Right cardiac atrium (tissue), 5 donors: ENCODE measurements at places on chromosomes 13 and 19. TPM values are rescaled to one million over a fixed set of nuclear protein-coding genes. Genes with fewer than 3 reads are reported as not detected.

GRCh38 chr13:114132419-114133121 lies at the start of gene RASA3:
Gene RASA3, minus strand, starts transcription at chr13:114132623. Its CDS starts 134 bp downstream, at chr13:114132489.
- DNase-seq, result peak; percentile 94

- DNase-seq, result no peak
Observed at GRCh38 chr13:51921790-51922740, 60.3 kb downstream of the CCDC70 start.

DNA sequence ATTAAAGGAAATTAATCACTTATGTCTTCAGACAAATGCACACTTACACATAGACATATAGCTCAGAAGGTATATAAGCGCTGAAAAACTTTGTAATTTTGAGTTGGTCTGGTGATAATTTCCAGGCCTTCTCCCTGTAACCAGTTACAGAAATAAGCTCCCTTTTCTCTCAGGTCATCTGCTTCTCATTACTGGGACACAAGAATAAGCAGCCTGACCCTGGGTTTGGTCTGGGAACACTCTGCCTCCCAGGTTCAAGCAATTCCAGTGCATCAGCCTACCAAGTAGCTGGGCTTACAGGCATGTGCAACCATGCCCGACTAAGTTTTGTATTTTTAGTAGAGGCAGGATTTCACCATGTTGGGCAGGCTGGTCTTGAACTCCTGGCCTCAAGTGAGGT lies 274.5 kb downstream of the LMO7 start:
- DNase-seq, result no peak

Gene LGI4
- total RNA-seq, result 40.9 TPM

Gene ADAMTSL5
- 23.7 TPM for total RNA-seq

GRCh38 chr13:44833139-44833538 lies 156.1 kb downstream of the NUFIP1 start:
- DNase-seq, result no peak

GRCh38 chr19:21699197-21699596 lies 68.2 kb downstream of the ZNF100 start:
- DNase-seq, result no peak

Gene MBD3L3
- not detected for total RNA-seq

Gene ZNF525
- 7.4 TPM for total RNA-seq

DNA sequence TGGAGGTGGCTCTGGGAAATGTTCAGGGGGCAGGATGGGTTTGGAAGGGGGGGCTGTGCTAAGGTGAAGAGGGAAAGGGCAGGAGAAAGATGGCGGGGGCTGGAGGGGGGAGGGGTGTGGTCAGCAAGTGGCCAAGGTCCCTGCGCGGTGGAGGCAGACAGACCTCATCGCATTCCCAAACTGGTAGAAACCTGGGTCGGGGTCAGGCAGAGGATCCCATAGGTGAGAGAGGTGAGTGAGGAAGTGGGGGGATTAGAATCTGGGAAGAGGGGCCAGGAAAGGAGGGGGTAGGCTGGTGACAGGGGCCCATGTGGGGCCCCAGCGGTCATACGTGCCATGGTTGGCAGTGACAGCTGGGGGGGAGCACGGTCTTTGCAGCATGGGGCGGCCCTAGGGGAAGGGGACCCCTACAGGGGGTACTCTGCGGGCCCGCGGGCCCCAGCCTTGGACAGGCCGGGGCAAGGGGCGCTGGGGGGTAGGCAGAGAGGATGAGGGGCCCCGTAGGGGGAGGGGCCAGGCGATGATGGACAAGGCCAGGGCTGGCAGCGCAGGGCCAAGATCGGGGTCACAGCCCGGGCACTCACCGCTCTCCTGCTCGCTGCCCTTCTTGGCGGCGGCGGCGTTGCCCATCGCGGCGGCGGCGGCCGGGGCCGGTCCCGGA lies 514 bp downstream of the PRKACA start:
- peak; percentile 80 for DNase-seq

Gene CD79A
- 0.58 TPM for total RNA-seq

GRCh38 chr19:19490214-19490968 lies 25.0 kb downstream of the TSSK6 start:
- DNase-seq, result peak; percentile 64

- no peak for DNase-seq
Observed at GRCh38 chr13:65347420-65348030, 1882.6 kb downstream of the PCDH9 start.

DNA sequence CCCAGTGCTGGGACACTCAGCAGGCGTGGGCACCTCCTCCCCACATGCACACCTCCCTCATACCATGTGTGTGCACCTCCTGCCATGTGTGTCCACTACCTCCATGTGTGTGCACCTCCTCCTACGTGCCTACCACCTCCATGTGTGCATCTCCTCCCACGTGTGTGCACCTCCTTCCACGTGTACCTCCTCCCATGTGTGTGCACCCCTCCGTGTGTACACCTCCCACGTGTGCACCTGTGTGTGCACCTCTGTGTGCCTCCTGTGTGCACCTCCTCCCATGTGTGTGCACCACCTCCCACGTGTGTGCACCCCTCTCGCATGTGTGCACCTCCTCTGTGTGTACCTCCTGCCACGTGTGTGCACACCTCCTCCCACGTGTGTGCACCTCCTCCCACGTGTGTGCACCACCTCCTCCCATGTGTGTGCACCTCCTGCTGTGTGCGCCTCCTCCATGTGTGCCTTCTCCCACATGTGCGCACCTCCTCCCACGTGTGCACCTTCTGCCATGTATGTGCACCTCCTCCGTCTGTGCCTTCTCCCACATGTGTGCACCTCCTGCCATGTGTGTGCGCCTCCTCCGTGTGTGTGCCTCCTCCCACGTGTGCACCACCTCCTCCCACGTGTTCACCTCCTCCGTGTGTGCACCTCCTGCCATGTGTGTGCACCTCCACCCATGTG lies 6.1 kb upstream of the C13orf46 start:
- peak; percentile 36 for DNase-seq

Gene ADGRE2
- 1.1 TPM for total RNA-seq

DNA sequence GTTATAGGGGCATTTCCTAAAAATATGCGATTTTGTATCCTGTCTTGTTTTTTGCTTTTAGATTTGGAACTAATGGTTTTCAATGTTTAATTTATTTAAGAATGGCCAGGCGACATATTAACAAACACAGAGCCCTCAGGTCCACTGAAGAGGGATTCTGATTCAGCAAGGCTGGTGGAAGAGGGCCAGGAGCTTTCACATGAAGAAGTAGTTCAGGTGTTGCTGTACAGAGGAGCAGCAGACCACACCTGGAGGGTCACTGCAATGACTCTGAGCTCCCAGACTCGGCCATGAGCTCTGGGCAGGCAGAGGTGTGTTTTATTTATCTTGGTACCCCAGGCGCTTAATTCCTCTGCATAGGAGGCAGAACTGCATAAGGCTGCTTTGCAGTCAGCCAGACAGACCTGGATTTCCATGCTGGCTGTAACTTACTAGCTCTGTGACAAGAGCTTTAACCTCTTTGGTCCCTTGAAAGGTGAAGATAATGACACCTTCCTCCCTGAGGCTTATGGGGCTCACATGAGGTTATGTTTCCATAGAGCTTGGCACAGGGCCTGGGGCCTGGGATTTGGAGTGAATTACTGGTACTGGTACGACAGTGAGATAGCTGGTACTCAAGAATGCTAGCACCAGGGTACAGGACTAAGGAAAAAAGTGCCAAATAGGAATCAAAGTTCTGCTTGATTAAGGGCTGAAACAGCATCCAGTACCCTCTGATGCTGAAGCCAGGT lies 184.7 kb downstream of the OXGR1 start:
- DNase-seq, result peak; percentile 73

DNA sequence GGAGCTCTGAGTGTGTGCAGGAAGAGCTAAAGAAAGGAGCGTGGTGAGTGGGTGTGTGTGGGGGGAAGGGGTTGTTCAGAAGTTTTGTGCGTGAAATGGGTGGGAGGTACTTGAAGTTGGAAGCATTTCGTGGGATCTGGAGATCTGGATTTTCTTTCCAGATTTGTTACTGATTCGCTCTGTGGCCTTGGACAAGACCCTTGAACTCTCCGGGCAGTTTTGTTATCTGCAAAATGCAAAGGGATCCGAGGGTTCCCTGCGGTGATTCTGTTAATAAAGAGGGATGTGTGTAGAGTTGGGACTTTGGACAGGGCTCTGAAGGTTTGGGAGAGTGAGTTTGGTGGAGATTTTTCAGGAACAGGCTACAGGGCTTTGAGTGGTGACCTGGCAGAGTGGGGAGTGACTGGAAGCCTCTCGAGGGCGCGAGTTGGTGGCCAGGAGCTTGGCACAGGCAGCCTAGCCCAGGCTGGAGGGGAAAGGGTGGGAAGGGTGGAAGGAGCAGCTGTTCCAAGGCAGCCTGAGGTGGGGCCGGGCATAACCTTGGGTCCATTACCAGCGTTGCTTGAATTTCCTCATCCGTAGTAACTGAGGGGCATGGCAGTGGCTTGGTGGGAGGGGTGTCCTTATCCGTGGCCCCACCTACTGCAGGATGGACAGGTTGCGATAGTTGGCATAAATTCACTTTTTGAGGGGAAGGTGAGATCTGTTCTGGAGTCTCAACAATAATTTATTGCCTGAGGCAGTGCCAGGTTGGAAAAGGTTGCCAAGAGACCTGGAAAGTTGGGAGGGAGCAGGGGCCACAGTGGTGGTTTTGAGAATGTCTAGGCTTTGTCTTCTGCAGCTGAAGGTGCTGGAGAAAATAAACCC lies 2.1 kb downstream of the ACTN4 start:
- DNase-seq, result no peak

Gene NLRP5
- not detected for total RNA-seq

DNA sequence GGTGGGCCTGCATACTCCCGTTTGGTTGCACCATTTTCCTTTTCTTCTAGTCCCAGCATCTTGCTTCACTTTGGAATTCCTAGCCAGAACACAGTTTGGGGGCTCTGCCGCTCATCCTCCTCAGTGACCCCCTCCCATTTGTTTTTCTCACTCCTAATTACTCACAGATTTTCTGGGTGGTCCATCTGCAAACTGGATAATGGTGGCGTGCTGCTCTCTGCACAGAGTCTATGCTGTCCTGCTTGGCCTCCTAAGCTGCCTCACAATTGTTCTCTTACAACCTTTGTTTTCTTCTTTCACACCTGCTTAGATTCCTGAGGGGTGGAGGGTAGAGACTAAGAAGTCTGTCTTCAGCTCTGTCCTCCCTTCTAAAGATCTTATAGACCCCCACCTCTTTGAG lies 80.8 kb downstream of the SHISA2 start:
- DNase-seq, result no peak

Gene ZMYM2
- 71.4 TPM for total RNA-seq

- no peak for DNase-seq
Observed at GRCh38 chr13:35700671-35701070, 224.2 kb upstream of the MAB21L1 start.

DNA sequence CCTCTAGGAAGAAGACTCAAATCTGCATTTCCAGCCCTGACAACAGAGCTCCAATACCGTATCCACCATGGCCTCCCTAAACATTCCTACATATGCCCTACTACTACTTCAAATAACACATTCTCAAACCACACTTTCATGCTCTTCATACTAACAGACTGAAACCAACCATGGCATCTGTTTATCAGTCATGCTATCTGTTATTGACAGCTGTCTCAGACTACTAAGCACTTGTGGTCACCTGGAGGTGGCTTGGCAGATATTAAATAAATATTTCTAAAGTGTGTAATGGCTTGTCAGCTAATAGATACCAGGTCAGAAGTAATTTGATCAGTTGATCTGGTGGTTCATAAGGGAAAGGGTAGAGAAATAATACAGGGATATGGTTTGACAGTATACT lies 489.1 kb downstream of the DIAPH3 start:
- DNase-seq, result no peak

- no peak for DNase-seq
Observed at GRCh38 chr13:71316792-71317363, 550.1 kb downstream of the DACH1 start.

GRCh38 chr19:1745589-1746031 lies 7.7 kb upstream of the ONECUT3 start:
- no peak for DNase-seq

Gene CYP2S1
- 1.2 TPM for total RNA-seq

DNA sequence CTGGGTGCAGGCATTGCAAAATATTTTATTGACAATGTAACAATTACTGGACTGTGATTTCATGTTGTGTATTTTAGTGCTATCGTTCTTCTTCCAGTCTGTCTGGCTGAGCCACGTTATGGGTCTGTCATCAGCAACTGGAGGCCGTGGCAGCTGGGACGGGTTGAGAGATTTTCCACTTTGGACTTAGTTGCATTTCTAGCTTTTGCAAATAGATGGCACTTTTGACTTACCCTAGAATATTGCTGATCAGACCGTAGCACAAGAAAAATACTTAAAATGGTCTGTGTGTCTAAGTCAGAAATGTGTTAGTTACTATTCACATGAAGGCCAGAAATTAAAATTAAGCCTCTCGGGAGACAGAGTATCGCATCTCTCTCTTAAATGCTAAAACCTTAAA lies 211.1 kb downstream of the TEX29 start:
- no peak for DNase-seq

Gene POU2F2
- total RNA-seq, result 1.6 TPM

Gene CEACAM16
- total RNA-seq, result not detected

- DNase-seq, result peak; percentile 48
Observed at GRCh38 chr13:60654415-60654814, 257.4 kb downstream of the TDRD3 start.

GRCh38 chr13:94256721-94257120 lies 222.8 kb downstream of the DCT start:
- DNase-seq, result no peak

- DNase-seq, result peak; percentile 64
Observed at GRCh38 chr19:55340784-55341147, 1.1 kb downstream of the KMT5C start.

DNA sequence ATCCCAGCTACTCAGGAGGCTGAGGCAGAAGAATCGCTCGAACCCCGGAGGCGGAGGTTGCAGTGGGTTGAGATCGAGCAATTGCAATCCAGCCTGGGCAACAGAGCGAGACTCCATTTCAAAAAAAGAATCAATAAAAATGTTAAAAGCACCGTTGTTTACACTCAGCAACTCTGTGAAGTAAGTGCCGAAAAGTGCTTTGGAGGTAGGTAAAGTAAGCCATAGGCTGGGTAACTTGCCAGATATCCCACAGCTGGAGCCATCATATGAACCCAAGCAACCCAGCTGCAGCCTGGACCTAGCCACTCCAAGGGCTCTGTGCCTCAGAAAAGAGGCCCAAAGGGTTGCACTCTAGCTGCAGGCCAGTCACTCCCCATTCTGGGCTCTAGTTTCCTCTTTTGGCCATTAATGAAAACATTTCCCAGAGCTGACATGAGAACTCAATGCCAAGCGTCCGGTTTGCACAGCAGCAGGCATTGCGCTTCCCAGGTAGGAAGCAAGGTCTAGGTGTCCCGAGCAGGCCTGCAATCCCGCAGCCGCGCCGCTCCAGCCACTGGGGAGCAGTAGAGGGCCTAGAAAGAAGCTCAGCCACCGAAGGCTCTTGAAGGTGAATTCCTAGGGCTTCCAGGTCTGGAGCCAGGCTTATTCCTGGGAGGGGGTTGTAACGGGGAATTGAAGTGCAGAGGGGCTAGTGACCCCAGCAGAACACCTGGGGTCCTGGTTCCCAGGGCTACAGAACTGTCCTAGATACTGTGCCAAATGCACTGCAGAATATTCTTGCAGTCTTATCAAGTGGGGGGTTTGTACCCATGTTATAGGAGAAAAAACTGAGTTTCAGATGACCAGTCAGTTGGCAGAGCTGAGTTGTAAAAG lies 4.1 kb upstream of the CD79A start:
- peak; percentile 52 for DNase-seq

Gene FOXO1
- total RNA-seq, result 21.4 TPM

GRCh38 chr13:75308222-75308621 lies 173.7 kb downstream of the TBC1D4 start:
- no peak for DNase-seq

Gene LRRC25
- total RNA-seq, result 3.1 TPM

Gene CTXN1
- 0.24 TPM for total RNA-seq

Gene FAM124A
- 5.5 TPM for total RNA-seq

Gene KIR3DL1
- total RNA-seq, result not detected

GRCh38 chr19:45876411-45877197 lies 9.3 kb downstream of the IRF2BP1 start:
- peak; percentile 50 for DNase-seq

- DNase-seq, result no peak
Observed at GRCh38 chr19:36547001-36547732, 19.1 kb upstream of the ZNF260 start.
